ENCODE measurements at places on chromosomes 2 and 18. TPM values are rescaled to one million over a fixed set of nuclear protein-coding genes. Genes with fewer than 3 reads are reported as not detected.

Gene SLC4A3
- total RNA-seq = 11.6 TPM

Gene GPR35
- 5.2 TPM for total RNA-seq

Gene HJURP
- total RNA-seq = 31.7 TPM

Gene GDF7
- total RNA-seq = not detected

Gene POTEJ
- total RNA-seq = not detected

Gene STAM2
- total RNA-seq = 18.0 TPM

Gene AMER3
- not detected for total RNA-seq

Gene REEP1
- 0.06 TPM for total RNA-seq

Gene CHST10
- total RNA-seq = 13.4 TPM

Gene ABCG5
- total RNA-seq = not detected

- H3K27me3 ChIP-seq = no peaks in the 10 kb centered on the region
- H3K36me3 ChIP-seq = no peaks in the 10 kb centered on the region
- H3K4me1 ChIP-seq = no peaks in the 10 kb centered on the region
- no peak overlapping the region for H3K4me3 ChIP-seq
- no peak for DNase-seq
Observed at GRCh38 chr2:124318913-124319312, 293.8 kb downstream of the CNTNAP5 start.

DNA sequence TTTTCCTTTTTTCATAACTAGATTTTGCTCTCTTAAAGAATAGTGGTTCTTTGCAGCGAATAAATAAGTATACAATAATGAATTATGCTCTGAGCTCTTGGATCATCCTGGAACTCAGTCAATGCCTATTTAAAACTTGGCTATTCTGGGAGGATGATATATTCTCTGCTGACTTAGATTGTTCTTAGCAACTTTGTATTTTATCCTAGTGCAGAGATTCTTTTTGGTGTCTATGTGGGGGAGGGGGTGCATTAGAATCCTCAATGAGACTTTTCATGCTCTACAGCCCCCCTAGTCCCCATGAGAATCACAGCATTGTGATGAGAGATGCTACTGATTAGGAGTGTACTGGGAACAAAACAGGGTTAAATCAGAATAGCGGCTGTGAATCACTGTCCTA, 8.8 kb upstream of the FAM98A start:
- H3K27me3 ChIP-seq = no peaks in the 10 kb centered on the region
- no peak overlapping the region for H3K27ac ChIP-seq
- H3K36me3 ChIP-seq = no peaks in the 10 kb centered on the region
- H3K4me1 ChIP-seq = no peaks in the 10 kb centered on the region
- no peak overlapping the region for H3K4me3 ChIP-seq

GRCh38 chr2:152033011-152033925, 65.6 kb downstream of the CACNB4 start:
- no peak overlapping the region for H3K27ac ChIP-seq
- H3K4me3 ChIP-seq = no peak overlapping the region
- no peak for DNase-seq
- no peaks in the 10 kb centered on the region for H3K27me3 ChIP-seq
- H3K4me1 ChIP-seq = no peaks in the 10 kb centered on the region

DNA sequence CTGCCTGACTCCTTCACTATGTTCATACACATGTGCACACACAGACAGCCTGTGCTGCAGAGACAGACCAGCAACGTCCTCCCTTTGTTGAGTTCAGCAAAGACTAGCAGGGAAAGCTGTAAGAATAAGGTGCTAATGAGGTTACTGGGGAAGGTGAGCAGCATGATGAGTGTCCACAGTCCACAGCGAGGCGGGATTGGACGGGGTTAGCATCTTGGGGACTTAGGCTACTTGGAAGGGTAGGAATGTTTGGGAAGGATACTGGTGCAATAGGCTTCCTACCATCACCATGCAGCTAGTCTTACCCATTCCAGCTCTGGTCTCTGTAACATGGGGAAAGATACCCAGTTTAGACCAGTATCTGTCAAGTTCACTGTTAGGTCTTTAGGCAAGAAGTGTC, 41.9 kb downstream of the DPYSL5 start:
- H3K27ac ChIP-seq = no peak overlapping the region
- no peak overlapping the region for H3K4me3 ChIP-seq
- H3K27me3 ChIP-seq = peaks cover 58% of the 10 kb centered on the region
- H3K4me1 ChIP-seq = no peaks in the 10 kb centered on the region
- H3K36me3 ChIP-seq = no peaks in the 10 kb centered on the region

- H3K4me1 ChIP-seq = peaks cover 9% of the 10 kb centered on the region
- H3K4me3 ChIP-seq = no peak overlapping the region
Observed at GRCh38 chr2:47009253-47009767, 93.7 kb upstream of the MCFD2 start.

DNA sequence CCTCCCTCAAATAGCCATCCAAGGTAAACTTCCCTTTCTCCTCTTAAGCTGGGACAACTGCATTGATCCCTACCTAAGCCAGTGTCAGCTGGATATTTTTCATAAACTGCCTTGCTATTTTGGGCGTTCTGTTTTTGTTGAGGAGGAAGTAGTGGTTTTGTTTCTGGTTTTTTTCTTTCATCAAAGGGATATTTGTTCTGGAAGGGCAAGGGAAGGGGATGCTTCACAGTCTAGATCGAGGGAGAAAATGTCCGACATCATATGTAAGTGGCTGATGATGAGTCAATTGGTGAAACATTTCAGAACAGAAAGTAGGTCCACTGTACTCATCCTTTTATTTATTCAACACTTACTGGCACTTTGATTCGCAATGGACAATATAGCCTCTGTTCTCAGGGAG, 31.0 kb downstream of the TANC1 start:
- H3K4me3 ChIP-seq = no peak overlapping the region
- H3K27ac ChIP-seq = peak overlapping the region; percentile 31
- H3K27me3 ChIP-seq = no peaks in the 10 kb centered on the region
- peaks cover 11% of the 10 kb centered on the region for H3K36me3 ChIP-seq
- peaks cover 56% of the 10 kb centered on the region for H3K4me1 ChIP-seq

GRCh38 chr2:119308793-119309330, 57.8 kb downstream of the C2orf76 start:
- no peaks in the 10 kb centered on the region for H3K36me3 ChIP-seq
- DNase-seq = no peak
- no peak overlapping the region for H3K27ac ChIP-seq
- H3K4me3 ChIP-seq = no peak overlapping the region
- H3K27me3 ChIP-seq = no peaks in the 10 kb centered on the region

DNA sequence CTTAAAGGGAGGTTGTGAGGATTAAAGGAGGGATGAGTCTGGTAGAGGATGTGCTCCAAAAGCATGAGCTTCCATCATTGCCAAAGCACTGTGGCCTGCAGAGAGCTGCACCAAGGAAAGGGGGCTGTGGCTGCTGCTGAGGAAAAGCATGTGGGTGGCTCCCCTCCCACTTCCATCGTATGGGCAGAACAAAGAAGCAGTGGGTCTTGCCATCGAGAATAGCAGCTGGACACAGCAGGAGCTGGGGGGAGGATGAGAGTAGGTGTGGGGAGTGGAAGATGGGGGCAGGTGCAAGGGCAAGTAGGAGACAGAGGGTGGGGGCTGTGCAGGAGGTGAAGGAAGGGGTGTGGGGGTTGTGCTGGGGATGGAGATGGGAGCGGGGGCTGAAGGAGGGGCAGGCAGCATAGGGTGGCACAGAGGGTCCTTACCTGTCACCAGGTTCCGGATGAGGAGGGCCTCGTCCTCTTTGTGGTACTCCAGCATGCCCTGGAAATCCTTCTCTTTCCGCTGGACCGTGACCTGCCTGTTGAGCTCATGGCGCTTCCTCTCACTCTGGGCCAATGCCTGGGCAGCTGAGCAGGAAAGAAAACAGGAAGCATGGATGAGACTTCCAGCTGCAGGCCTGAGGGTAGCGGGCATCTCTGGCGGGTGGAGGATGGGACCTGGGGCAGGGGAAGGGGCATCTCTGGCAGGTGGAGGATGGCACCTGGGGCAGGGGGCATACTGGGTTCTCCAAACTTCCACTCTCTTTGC, 33.6 kb upstream of the ACAA2 start:
- H3K36me3 ChIP-seq = no peaks in the 10 kb centered on the region
- H3K4me1 ChIP-seq = peaks cover 17% of the 10 kb centered on the region
- H3K27ac ChIP-seq = no peak overlapping the region
- no peak for DNase-seq
- no peak overlapping the region for H3K4me3 ChIP-seq
- no peaks in the 10 kb centered on the region for H3K27me3 ChIP-seq

- no peaks in the 10 kb centered on the region for H3K36me3 ChIP-seq
- no peak overlapping the region for H3K27ac ChIP-seq
- no peaks in the 10 kb centered on the region for H3K27me3 ChIP-seq
- peaks cover 3% of the 10 kb centered on the region for H3K4me1 ChIP-seq
- 0 out of 2 replicates have a peak overlapping the region, but pooled peaks have one; percentile 38 for H3K4me3 ChIP-seq
Observed at GRCh38 chr18:74623047-74623816, 25.6 kb downstream of the ZNF407 start.

DNA sequence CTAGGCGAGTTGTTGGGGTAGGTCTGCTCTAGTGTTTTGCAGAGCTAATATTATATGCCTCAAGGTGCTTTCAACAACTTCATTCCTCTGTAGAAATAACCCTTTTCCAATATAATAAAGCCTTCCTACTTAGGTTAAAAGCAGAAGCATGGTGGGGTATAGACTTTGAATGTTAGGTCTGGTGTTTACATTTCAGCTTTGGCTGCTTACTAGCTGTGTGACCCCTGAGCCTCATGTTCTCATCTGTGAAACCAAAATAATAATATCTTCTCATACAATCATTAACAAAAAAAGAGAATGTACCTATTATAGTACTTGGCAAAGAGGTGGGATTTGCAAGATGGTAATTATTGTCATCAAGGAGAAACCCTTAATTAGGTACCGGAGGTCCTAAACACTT, 386.6 kb downstream of the NBAS start:
- H3K36me3 ChIP-seq = no peaks in the 10 kb centered on the region
- no peak overlapping the region for H3K27ac ChIP-seq
- no peak for DNase-seq
- peaks cover 19% of the 10 kb centered on the region for H3K4me1 ChIP-seq
- no peak overlapping the region for H3K4me3 ChIP-seq
- no peaks in the 10 kb centered on the region for H3K27me3 ChIP-seq

GRCh38 chr2:38602136-38602731, 494 bp downstream of the HNRNPLL start:
- peaks cover 31% of the 10 kb centered on the region for H3K4me1 ChIP-seq
- H3K27ac ChIP-seq = peak overlapping the region; percentile 62
- peak; percentile 19 for DNase-seq

DNA sequence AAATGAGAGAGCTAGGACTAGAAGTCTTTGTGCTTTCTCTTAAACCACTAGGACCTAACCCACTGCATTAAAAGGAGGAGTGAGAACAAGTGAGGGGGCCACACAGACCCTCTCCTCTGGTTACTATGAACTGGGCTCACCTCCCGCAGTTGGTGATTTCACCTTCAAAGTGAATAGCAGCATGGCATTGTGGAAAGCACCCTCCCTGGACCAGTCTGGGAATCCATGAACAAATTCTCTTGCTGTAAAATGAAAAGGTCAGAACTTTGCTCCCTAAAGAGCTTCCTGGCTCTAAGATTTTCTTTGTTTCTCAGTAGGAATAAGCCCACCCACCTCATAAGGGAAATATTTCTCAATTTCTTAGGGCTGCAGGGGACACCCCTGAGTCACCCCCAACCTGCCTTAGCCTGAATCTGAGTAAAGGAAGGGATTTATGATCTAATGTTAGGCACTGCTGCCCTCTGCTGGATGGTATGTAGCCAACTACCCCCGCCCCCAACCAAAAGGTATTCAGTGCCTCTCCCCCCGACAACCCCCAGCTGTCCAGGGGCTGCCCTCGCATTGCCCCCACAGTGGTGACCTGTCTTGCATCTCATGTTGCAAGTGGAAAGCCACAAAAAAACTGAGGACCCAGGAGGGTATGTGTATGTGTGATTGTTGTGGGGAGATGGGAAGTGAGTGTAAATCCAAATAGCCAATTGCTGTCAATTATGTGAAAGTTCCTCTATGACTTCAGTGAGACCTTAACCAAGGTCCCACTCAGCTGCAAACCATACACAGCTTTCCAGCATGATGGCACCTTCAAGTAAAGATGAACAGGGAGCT, 230.9 kb upstream of the SLC14A2 start:
- H3K4me3 ChIP-seq = no peak overlapping the region
- no peaks in the 10 kb centered on the region for H3K36me3 ChIP-seq
- peak; percentile 51 for DNase-seq
- no peaks in the 10 kb centered on the region for H3K4me1 ChIP-seq

DNA sequence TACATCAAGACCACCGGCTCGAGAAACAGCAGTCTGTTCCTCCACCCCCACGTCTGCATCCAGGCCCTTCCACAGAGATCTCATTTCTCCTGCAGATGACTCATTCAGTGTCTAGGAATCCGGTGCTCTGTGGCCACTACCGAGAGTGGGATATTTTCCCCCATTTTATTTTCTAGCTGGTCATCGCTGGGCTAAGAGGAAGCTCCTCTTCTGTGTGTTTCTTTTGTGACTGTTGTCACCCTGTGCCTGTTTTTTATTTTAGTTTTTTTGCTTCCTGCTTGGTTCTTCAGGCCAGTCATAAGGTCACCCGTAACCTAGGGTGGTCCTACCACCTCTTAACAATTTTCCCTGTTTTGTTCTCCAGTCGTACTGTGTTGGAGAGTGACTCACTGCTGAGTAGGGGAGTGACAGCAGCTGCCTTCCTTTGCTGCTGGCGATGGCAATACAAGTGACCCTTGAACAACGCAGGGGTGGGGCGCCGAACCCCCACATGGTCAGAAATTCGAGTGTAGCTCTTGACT, 6.7 kb downstream of the RAMP1 start:
- H3K4me1 ChIP-seq = peaks cover 65% of the 10 kb centered on the region
- H3K27ac ChIP-seq = peak overlapping the region; percentile 88
- DNase-seq = peak; percentile 61

DNA sequence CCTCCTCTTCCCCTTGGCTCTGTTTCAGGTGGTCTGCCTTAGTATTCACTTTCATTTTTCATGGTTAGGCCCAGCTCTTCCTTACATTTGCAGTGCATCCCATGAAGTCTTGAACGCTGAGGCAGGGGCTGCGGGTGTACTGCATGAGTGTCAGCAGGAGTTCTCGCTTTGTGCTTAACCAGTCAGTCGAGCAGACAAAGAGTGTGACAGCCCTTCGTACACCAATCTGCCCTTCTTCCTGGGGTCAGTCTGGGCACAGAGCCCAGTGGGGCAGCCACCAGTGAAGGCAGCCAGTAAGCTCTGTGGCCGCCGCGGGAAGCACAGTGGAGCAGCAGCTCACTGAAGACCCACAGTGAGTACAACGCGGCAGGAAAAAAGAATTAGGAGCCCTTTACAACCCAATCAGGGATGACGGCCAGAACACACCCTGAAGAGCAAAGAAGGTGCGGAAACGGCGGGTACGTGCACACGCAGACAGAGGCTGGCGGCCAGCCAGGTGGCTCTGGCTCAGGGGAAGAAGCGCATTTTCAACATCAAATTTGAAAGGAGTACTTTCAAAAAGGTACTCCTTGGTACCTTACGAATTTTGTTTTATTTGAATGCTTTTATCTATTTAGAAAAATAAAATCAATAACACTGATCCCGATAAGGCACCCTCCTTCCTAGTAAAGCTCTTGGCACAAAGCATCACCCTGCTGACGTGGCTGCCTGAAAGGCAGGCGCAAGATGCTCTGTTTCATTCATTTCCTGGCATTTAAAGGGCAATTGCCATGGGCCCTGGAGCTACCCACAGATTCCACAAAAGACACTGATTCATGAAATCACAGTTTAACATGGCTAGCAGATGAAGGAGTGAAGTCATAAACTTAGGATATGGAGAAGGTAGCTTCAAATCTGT, 47.0 kb upstream of the SEMA4C start:
- 0 out of 2 replicates have a peak overlapping the region, but pooled peaks have one; percentile 19 for H3K4me3 ChIP-seq
- no peaks in the 10 kb centered on the region for H3K36me3 ChIP-seq
- H3K27ac ChIP-seq = no peak overlapping the region
- DNase-seq = peak; percentile 43
